ENCODE measurements at places on chromosomes 6 and 20.

GRCh38 chr6:87799651-87800050 is 97.6 kb upstream of the AKIRIN2 start:
- DNase-seq: no peak

DNA sequence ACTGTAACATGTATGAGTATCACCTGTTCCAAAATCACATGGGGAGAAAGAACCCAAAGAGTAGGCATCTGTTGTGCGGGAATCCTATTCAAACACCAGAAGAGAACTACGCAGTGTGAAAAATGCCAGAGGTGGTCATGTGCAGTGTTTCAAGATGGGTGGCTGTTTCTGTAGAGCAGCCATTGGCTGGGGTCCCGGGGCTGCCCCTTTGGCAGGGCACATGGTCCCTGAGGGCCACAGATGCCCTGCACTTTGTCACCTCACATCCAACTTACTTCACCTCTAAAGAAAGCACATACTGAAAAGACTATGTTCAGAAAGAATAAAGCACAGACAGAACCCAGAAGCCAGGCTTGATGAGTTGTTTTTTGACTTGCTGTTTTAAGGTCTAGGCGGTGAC is 12.3 kb downstream of the MTCH1 start:
- DNase-seq: no peak

DNA sequence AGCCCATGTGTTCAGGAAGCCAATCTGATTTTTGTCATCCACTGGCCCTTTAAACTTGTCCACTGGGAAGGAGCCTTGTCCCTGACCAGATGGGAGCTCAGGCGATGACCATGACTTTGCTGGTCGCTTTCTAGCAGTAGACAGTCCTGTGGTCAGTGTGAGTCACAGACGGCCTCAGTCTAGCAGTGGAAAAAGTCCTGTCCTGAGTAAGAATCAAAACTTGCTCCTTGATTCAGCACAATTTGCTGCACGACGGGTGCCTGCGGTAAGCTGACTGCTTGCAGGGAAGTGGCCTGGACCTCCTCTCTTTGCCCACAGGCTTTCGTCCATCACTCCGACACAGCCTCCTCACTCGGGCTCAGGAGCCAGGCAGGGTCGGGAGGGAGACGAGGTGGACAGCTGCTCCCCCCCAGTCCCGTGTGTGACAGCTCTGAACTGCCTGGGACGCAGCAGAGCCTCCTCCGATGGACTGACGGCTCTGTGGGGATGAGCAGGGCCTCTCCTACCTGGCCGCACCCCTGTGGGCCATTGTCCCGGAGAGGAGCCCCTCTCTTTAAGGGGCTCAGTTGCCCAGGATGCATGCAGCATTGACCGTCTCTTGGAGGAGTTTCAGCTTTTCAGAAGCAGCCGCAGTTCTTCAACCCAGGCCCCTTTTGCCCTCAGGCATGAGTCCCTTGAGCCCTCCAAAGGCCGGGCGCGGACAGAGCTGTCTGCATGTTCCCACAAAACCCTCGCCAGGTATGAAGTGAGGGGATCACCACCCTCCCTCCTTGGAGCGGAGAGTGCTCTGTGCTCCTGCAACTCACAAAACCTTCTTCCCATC is 209.2 kb downstream of the ANKRD60 start:
- no peak for DNase-seq

- no peak for DNase-seq
Observed at GRCh38 chr6:46901882-46902314, 19.8 kb downstream of the ADGRF5 start.

DNA sequence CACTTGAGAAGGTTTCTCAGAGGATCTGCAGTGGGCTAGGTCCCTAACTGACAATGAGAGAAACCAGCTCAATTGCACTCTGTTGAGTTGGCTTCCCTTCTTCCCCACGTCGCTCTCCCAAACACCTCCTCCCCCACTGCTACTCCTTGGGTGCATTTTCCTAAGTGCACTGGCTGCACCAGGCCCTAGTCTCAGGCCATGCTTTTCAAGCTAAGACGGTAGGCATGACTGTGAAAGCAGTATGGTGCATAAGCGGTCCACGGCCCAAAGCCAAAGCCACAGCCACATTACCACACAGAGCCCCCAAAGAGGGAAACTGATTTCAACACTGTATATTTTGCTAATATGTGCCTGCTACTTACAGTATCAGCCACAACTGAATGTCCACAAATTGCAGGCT is 62.1 kb upstream of the RBM24 start:
- no peak for DNase-seq

- no peak for DNase-seq
Observed at GRCh38 chr6:153873541-153873940, 165.5 kb upstream of the OPRM1 start.

DNA sequence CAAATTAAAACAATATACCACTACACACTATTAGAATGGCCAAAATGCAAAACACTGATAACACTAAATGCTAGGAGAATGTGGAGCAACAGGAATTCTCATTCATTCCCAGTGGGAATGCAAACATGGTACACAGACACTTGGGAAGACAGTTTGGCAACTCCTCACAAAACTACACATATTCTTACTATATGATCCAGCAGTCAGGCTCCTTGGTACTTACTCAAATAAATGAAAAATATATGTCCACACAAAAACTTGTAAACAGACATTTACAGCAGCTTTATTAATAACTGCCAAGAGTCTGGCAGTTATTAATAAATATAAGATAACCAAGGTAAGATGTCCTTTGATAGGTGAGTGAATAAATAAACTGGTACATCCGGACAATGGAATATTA is 44.9 kb downstream of the ABHD12 start:
- DNase-seq: no peak

DNA sequence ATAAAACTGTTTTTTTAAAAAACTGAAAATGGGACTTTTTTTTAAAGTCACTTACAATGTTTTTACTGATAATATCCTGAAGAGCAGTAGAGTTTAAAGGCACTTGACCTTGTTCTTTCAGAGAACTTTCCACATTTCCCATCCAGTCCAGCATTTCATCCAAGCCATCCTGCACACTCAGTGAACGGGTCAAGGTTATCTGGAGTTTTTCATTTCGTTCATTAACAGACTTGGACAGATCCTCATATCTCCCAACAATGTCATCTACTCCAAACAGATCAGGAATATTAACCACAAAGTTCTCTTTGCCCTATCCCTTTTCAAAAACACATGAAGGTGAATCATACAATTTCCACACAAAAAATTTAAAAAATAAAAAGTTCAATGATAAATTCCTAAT is 69.1 kb downstream of the DST start:
- DNase-seq: no peak

- DNase-seq: no peak
Observed at GRCh38 chr20:24989162-24989561, 3.4 kb downstream of the APMAP start.
